ENCODE measurements at places on chromosomes 3 and 15. TPM values are rescaled to one million over a fixed set of nuclear protein-coding genes. Genes with fewer than 3 reads are reported as not detected.

DNA sequence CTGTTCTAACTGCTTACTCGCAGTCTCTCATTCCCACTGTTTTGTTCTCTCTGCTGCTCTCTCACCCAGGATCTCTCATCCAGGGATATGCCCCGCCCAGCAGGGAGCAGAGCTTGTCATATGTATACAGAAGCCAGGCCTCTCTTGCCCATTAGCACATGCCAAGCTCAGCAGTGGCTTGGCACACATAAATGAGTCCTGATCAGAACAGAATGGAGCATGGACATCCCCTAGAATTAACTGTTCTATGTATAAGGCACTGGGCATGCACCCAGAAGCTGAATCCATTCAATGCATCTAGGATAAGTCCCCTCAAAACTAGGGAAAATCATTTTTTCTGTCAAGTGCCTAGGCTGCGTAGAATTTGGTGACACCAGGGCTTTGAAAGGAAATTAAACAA, 61.6 kb downstream of the IGSF11 start:
- DNase-seq: no peak

DNA sequence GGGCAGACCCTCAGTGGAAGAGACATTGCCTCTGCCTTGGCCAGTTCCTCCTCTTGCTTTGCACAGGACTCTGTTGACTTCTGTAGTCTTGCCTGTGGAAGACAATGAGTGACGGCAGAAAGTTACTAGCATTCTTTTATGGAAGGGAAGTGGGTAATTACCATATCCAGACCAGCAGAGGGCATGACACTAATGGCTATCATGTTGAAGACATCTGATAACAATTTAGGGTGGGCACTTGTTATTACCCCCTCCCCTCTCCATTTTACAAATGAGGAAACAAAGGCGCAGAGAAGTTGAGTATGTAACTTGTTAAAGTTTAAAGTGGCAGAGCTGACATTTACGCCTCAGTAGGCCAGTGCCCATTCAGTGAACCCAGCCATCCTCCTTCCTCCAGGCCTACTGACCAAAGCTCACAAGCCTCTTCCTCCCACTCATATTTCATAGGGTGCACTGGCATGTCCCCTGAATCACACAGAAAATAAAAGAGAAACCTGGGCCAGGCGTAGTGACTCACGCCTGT, 48.2 kb upstream of the FMN1 start:
- DNase-seq: peak; percentile 21

DNA sequence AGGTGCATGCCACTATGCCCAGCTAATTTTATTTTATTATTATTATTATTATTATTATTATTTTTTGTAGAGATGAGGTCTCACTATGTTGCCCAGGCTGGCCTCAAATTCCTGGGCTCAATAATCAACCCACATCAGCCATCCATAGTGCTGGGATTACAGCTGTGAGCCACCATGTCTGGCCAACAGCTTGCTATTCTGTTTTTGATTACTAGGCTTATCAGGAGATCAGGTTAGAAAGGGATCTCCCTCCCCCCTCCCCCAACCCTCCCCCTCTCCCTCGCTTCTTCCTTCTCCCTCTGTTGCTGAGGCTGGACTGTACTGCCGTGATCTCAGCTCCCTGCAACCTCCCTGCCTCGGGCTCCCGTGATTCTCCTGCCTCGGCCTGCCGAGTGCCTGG, 8.6 kb downstream of the CLN6 start:
- DNase-seq: no peak

Gene CEP19
- 5.6 TPM for total RNA-seq
